ENCODE measurements at places on chromosomes 7 and 10.

DNA sequence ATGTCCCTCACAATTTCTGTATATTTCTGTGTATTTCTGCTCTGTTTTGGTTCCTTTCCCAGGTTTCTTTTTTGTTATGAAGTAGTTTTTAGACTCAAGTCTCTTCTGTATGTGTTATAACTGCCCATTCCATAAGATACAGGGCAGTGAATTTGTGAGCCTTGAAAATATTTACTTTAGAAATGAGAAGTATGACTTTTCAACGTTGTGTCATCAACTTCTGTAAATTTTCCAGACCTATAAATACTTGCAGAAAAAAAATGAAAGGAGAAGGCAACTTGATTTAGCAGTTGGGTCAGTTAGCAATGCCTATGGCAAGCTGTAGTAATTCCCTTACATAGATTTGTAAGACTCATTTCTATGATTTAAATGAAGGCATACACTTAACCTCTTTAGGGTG, 11.5 kb downstream of the EGFR start:
- no peak for DNase-seq

- DNase-seq, result no peak
These were observed 2.1 kb upstream of the WNT2 start for GRCh38 chr7:117324960-117325359.

- no peak for DNase-seq
These were observed 76.0 kb upstream of the FAM20C start for GRCh38 chr7:116188-116981.

GRCh38 chr7:7564323-7564780, 2.3 kb upstream of the MIOS start:
- DNase-seq, result no peak

GRCh38 chr10:852386-852785, 79.1 kb downstream of the LARP4B start:
- no peak for DNase-seq

- no peak for DNase-seq
These were observed 5.8 kb downstream of the FLNC start for GRCh38 chr7:128835790-128836641.

- no peak for DNase-seq
These were observed 24.6 kb downstream of the CACNB2 start for GRCh38 chr10:18164748-18165361.

DNA sequence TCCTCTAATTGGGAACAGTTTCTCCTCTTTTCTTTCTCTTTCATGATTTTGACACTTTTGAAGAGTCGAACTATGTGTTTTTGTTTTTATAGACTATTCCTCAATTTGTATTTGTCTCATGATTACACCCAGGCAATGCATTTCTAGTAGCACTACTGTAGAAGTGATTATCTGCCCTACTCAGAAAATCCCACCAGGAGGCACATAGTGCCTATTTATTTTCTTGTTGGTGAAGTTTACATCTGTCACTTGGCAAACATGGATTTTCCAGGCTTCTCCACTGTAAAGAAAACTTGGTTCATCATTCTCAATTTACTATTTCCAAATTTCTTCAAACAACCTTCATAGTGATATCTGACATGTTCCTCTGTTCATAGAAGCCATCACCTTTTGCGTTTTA, 893.9 kb downstream of the CCSER2 start:
- no peak for DNase-seq

DNA sequence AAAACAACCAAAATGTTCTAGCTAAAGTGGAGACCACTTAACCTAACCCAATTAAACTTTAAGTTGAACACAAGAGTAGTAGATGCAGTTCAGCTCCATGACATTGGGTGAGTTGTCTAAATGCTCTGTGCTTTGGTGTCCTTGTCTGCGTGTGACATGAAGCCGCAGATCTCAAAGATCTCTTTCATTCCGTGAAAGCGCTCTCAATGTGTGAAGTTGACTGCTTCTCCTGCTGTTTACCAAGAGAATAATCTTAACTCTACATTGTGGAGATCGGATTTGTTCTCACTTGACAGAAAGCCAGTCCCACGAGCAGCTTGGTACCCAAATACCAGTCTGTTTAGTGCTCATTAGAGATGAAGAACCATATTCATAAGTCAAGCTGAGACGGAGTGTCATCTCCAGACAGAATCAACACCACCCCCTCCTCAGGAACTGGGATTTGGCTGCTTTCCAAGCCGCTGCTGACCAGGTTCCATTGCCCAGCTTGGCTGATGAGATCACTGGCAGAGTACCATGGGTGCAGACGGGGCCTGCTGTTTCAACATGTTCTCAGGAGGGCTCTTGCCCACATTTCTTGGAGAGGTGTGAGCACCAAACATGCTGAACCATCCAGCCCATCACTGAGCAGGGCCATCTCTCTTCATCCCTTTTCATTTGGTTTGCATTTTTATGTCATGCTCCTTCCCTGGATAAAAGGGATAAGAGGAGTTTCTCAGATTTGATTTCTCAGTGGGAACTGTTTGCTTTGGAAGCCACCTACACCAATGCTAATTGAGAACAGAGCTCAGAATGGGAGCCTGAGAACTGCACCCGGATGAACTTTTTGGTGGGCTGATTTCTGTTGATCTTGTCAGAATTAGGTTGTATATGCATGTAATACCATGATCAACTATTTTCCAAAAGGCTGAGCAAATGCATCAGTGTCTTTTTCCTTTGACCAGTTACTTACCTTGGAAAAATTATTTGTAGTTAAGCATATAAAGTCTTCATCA, 95.8 kb upstream of the AGBL3 start:
- no peak for DNase-seq

GRCh38 chr7:7265081-7266075, 83.0 kb downstream of the C1GALT1 start:
- no peak for DNase-seq

DNA sequence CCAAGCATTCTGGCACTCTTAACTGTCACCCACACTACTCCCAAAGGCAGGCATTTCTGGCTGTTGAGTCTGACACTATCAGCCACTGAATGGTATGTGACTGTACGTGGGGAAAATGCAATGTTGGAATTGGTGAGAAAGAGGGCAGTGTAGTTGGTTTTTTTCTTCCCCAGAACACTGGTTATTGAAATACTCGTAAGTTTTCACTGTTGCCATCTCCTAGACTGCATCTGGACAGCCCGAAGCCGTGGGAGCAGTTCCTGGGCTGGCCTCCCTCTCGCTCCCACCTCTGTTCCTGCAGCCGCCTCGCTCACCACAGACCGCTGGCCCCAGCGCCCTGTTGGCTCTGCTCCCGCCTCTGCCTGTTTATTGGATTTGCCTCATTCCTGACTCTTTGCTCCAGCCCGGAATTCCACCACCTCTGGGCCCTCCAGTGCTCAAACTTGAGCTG, 5.7 kb downstream of the PLCE1 start:
- DNase-seq, result no peak

GRCh38 chr7:74495112-74496086, 41.7 kb downstream of the GTF2IRD1 start:
- no peak for DNase-seq

DNA sequence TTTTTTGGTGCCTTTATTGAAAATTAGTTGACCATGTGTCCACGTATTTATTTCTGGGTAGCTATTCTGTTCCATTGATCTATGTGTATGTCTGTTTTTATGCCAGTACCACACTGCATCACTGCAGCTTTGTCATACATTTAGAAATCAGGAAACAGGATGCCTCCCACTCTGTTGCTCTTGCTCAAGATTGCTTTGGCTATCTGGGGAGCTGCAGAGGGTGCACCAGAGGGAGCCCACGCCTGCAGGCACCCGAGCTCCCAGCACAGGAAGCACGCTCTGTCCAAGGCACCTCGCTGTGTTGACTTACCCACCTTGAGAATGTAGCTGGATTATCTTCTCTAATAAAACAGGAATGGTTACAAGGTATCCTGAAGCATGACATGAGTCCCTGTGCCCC, 301.7 kb downstream of the TCERG1L start:
- no peak for DNase-seq

GRCh38 chr10:1128649-1129048, 72.5 kb downstream of the WDR37 start:
- no peak for DNase-seq

GRCh38 chr7:123823898-123824753, 20.8 kb upstream of the HYAL4 start:
- DNase-seq, result peak; percentile 20

GRCh38 chr7:14233868-14234369, 244.5 kb upstream of the ETV1 start:
- no peak for DNase-seq

DNA sequence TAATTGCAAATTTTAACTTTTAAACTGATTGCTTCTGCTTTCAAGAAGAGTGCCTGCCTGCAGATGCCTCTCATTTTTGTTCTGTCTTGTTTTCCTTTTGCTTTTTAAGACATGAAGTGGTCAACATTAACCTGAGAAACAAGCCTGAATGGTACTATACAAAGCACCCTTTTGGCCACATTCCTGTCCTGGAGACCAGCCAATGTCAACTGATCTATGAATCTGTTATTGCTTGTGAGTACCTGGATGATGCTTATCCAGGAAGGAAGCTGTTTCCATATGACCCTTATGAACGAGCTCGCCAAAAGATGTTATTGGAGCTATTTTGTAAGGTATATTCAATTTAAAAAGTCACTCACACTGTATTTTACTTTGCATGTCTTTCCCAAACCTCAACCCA, 8.8 kb downstream of the GSTO2 start:
- no peak for DNase-seq

DNA sequence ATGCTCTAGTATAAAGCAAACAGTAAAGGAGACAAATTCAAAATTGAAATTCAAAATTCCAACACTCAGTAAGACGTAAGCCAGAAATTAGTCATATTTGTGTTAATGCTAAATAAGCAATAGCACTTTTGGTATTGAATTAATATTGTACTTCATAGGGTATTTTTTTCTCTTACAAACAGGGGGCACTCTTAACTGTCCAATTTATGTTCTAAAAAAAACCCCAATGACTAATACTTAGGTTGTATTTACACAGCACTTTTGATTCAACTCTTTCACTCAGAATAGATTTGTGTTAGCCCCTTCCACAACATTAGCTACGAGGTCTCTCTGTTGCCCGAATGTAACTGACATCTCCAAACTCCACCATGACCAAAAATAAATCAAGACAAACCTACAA, 284.9 kb upstream of the COBL start:
- DNase-seq, result no peak

DNA sequence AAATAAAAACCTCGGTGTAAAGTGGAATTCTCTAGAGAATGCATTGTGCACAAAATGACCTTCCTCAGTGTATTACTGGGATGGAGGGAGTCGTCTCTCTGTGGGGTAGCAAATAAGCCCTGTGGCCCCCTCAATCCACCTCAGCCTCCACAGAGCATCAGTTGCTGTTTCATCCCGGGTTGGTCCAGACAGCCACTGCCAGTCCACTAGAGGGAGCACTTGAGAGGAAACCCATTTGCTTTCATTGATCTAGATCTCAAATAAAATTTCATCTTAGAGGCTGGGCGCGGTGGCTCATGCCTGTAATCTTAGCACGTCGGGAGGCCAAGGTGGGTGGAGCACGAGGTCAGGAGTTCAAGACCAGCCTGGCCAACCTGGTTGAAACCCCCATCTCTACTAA, 1128.7 kb downstream of the CNTNAP2 start:
- no peak for DNase-seq

- no peak for DNase-seq
These were observed 361.7 kb downstream of the AUTS2 start for GRCh38 chr7:69959789-69960499.

GRCh38 chr7:55134786-55135185, 116.0 kb downstream of the EGFR start:
- no peak for DNase-seq

- DNase-seq, result no peak
These were observed 54.7 kb upstream of the ANTXRL start for GRCh38 chr10:46232084-46232483.

DNA sequence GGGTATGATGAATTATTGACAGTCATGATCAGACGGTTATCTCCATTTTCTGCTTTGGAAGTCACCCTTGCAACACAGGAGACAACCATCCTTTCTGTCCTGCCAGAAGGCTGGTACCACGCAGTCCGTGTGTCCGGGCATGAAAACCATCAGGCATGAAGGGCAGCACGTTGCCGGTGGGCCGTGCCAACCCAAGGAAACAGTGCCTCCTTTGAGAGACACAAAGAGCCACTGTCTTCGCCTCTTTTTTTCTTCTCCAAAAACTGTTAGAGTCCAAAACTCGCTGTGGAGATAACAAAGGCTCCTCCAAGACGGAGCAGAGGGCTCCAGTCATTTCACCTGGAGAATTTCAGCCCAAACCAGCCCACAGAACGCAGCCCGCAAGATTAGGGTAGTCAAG, 60.4 kb upstream of the ARHGAP21 start:
- no peak for DNase-seq

DNA sequence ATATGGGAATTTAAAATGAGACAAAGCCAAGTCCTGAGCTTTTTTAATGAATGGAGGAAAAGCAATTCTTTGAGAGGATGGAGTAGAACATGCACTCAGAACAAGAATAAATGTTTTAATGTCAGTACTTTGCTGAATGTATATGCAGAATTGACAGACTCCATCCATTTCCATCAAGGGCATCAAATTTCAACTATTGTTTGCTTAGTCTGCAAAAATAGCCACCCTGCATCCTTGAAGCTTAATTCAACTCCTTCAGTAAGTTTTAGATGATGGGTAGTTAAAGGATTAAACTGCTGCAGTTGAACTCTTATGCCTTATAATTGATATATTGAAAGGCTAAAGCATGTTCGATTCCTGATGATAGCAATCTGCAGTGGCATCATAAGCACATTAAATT, 99.7 kb upstream of the IFRD1 start:
- no peak for DNase-seq

DNA sequence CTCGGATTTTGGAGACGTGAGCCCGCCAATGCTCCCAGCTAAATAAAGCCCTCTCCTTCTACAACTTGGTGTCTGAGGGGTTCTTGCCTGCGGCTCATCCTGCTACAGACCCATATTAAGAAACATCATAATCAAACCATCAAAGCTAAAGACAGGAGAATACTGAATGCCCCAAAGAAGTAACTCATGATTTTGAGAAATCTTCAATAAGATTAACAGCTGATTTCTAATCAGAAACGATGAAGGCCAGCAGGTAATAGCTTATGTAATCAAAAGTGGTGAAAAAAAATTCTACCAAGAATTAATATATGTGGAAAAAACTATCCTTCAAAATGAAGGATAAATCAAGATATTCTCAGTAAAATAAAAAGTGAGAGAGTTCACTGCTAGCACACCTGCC, 130.3 kb downstream of the DNAJC1 start:
- no peak for DNase-seq

- DNase-seq, result no peak
These were observed 51.4 kb downstream of the DNMBP start for GRCh38 chr10:99958302-99958701.

- no peak for DNase-seq
These were observed 65.6 kb upstream of the C10orf90 start for GRCh38 chr10:126736142-126736541.

GRCh38 chr7:141573511-141573910, 22.3 kb downstream of the AGK start:
- no peak for DNase-seq

- no peak for DNase-seq
These were observed 65.5 kb downstream of the CUX1 start for GRCh38 chr7:101882595-101883564.

DNA sequence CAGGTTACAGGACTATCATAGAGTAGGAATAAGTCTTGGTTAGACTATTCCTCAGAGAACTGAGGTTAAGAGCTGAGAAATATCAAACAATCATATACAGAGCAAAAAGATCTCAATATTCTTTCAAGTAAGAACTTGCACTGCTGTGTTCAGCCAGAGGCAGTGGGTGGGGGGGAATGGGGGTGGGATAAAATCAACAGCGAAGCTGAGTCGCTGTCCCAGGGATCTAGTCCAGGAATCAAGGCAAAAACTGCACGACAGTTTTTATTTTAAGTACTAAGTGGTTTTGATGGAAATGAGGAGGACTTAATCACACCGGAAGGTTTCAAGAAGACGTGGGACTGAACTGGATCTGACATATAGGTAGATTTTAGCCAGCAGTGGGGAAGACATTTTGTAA, 159.1 kb downstream of the SRPK2 start:
- DNase-seq, result no peak
